ENCODE measurements at places on chromosomes 6 and 20. TPM values are rescaled to one million over a fixed set of nuclear protein-coding genes. Genes with fewer than 3 reads are reported as not detected.

- no peak overlapping the region for H3K4me3 ChIP-seq
- no peak overlapping the region for H3K27ac ChIP-seq
- no peaks in the 10 kb centered on the region for H3K4me1 ChIP-seq
These were observed 11.7 kb upstream of the HCK start for GRCh38 chr20:32040142-32040953.

DNA sequence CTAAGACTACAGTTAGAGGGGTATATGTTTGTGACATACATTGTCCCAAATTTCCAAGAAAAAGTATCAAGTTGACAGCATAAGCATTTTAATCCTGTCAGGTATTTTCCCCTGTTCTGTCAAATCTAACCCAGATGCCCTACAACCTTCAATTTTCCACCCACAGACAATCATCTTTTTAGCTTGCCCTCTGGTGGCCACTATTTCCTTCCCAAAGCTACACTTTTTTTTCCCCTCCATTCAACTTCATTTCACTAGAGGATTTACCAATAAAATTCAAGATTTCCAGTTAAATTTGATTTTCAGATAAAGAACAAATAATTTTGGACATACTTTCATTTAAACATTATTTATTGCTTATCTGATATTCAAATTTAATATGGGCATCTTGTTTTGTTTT, 286.6 kb downstream of the TENT5A start:
- no peaks in the 10 kb centered on the region for H3K27me3 ChIP-seq
- no peaks in the 10 kb centered on the region for H3K36me3 ChIP-seq
- H3K4me1 ChIP-seq: no peaks in the 10 kb centered on the region
- no peak for DNase-seq
- H3K4me3 ChIP-seq: no peak overlapping the region

GRCh38 chr6:138988469-138988834, 399 bp upstream of the REPS1 start:
- H3K27me3 ChIP-seq: peaks cover 7% of the 10 kb centered on the region
- H3K4me3 ChIP-seq: peak overlapping the region; percentile 87
- H3K36me3 ChIP-seq: no peaks in the 10 kb centered on the region
- peaks cover 11% of the 10 kb centered on the region for H3K4me1 ChIP-seq
- DNase-seq: no peak
- H3K27ac ChIP-seq: peak overlapping the region; percentile 94

Gene C4A
- total RNA-seq: 3.6 TPM

- peaks cover 10% of the 10 kb centered on the region for H3K27me3 ChIP-seq
- H3K4me3 ChIP-seq: peak overlapping the region; percentile 73
- no peaks in the 10 kb centered on the region for H3K36me3 ChIP-seq
- no peak for DNase-seq
These were observed 1.2 kb downstream of the DDR1 start for GRCh38 chr6:30885481-30885998.

DNA sequence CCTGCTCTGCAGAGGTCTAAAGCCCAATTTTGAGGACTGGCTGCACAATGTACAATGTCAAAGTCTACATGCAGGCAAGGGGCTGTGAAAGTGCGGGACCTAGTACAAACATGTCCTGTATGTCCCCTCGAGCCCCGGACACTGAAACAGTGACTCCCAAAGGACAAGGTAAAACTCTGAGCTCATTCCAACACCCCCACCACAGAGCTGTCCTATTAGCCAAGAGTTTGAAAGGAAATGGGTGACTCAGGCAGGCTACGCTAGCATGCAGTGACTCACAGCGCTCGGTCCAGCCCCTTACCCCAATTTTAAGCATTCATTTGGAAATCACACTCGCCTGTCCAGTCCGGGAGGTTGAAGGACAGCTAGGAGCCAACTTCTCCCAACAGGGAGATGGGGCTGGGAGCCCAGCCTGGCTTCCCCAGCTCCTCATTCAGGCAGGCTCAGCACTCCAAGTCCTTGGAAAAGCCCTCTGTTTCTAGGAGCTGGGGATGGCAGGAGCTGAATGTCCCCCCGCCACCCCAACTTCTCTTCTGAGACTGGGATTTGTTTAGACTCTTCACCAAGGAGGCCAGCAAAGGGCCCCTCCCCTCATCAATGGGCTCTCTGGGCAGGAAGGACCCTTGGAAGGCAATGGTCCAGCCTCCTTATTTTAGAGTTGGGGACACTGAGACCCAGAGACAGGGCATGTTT, 3.9 kb downstream of the SDC4 start:
- H3K4me1 ChIP-seq: peaks cover 34% of the 10 kb centered on the region
- H3K4me3 ChIP-seq: no peak overlapping the region
- H3K36me3 ChIP-seq: no peaks in the 10 kb centered on the region
- no peak for DNase-seq
- no peak overlapping the region for H3K27ac ChIP-seq
- no peaks in the 10 kb centered on the region for H3K27me3 ChIP-seq

GRCh38 chr6:111918825-111919224, 45.6 kb upstream of the FYN start:
- H3K4me1 ChIP-seq: peaks cover 16% of the 10 kb centered on the region
- no peaks in the 10 kb centered on the region for H3K27me3 ChIP-seq
- no peak for DNase-seq
- no peak overlapping the region for H3K4me3 ChIP-seq
- no peaks in the 10 kb centered on the region for H3K36me3 ChIP-seq
- no peak overlapping the region for H3K27ac ChIP-seq

Gene SNRPB
- 339 TPM for total RNA-seq

Gene DNAH8
- not detected for total RNA-seq

Gene SLC35D3
- total RNA-seq: not detected

DNA sequence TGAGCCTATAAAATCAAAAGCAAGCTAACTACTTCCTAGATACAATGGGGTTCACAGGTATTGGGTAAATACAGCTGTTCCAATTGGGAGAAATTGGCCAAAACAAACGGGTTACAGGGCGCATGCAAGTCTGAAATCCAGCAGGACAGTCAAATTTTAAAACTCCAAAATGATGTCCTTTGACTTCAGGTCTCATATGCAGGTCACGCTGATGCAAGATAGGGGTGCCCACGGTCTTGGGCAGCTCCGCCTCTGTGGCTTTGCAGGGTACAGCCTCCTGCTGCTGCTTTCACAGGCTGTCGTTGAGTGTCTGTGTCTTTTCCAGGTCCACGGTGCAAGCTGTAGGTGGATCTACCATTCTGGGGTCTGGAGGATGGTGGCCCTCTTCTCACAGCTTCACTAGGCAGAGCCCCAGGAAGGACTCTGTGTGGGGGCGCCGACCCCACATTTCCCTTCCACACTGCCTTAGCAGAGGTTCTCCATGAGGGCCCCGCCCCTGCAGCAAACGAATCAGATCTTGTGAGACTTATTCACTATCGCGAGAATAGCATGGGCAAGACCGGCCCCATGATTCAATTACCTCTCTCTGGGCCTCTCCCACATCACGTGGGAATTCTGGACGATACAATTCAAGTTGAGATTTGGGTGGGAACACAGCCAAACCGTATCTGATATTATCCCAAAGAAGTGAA, 11.9 kb upstream of the SMIM29 start:
- peaks cover 2% of the 10 kb centered on the region for H3K27me3 ChIP-seq
- no peaks in the 10 kb centered on the region for H3K36me3 ChIP-seq
- H3K4me3 ChIP-seq: no peak overlapping the region
- no peaks in the 10 kb centered on the region for H3K4me1 ChIP-seq
- no peak for DNase-seq

- no peak for DNase-seq
- no peak overlapping the region for H3K27ac ChIP-seq
- H3K36me3 ChIP-seq: no peaks in the 10 kb centered on the region
- no peaks in the 10 kb centered on the region for H3K27me3 ChIP-seq
These were observed 205.0 kb downstream of the ARID1B start for GRCh38 chr6:156982168-156982567.

DNA sequence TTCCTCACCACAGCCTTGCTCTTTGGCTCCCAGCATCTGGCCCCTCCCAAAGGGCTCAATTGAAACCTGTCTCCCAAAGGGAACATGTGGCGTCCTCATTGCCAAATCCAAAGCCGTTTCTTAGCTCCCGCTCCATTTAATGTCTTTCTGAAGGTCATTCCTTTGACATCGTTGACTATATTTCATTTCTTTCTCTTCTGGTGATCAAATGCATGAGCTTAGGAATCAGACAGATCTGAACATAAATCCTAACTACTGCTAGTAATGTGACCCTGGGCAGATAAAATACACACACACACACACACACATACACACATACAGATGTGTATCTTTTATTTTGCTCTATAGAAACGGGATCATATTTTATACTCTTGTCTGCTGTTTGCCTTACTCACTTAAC, 964.7 kb upstream of the FLRT3 start:
- no peaks in the 10 kb centered on the region for H3K36me3 ChIP-seq
- no peak overlapping the region for H3K27ac ChIP-seq
- DNase-seq: no peak
- no peaks in the 10 kb centered on the region for H3K27me3 ChIP-seq
- no peaks in the 10 kb centered on the region for H3K4me1 ChIP-seq

DNA sequence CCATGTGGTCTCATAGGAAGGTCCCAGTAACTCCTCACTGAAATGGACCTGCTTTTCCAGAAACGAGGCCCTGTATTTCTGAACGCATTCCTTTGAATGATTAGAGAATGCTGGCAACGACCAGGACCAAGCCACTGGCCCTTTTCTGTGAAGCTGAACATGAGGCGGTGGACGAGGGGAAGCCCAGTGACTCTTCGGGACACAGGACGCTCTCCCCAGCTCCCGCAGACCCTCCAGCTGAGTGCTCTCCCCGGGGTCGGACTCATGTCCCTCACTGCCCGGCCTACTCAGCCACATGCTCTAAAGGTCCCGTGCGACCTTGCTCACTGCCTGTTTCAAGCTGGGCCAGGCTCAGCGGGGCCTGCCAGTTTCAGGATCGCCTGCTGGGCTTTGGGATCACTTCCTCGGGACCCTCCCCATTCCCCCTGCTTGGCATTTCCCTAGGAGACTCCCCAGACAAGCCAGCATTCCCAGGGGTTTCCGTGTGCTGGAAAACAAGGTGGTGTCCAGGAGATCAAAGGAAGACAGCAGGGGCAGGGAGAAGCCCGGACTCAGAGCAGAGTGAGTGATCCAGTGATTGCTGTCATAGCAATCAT, 2.6 kb upstream of the CST9 start:
- H3K27ac ChIP-seq: no peak overlapping the region
- H3K4me3 ChIP-seq: no peak overlapping the region
- no peak for DNase-seq
- no peaks in the 10 kb centered on the region for H3K36me3 ChIP-seq
- peaks cover 6% of the 10 kb centered on the region for H3K4me1 ChIP-seq
- H3K27me3 ChIP-seq: peaks cover 5% of the 10 kb centered on the region

Gene TBX18
- not detected for total RNA-seq

DNA sequence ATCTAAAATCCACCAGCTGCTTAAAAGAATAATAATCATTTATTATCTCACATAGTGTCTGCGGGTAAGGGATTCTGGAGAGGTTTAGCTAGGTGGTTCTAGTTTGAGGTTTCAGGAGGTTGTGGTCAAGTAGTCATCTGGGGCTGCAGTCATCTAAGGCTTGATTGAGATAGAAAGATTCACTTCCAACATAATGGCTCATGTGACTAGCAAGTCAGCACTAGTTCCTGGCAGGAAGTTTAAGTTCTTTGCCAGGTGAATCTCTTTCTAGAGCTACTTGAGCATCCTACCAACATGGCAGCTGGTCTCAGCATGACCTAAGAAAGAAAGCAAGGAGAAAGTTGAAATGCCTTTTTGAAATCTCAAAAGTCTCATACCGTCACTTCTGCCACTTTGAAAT, 128.8 kb downstream of the EDN1 start:
- no peaks in the 10 kb centered on the region for H3K36me3 ChIP-seq
- no peak overlapping the region for H3K27ac ChIP-seq
- H3K27me3 ChIP-seq: peaks cover 7% of the 10 kb centered on the region
- H3K4me1 ChIP-seq: no peaks in the 10 kb centered on the region
- no peak for DNase-seq

- no peak overlapping the region for H3K4me3 ChIP-seq
- peaks cover 3% of the 10 kb centered on the region for H3K36me3 ChIP-seq
- DNase-seq: no peak
- H3K27me3 ChIP-seq: no peaks in the 10 kb centered on the region
- H3K4me1 ChIP-seq: no peaks in the 10 kb centered on the region
- H3K27ac ChIP-seq: no peak overlapping the region
These were observed 63.0 kb upstream of the MRAP2 start for GRCh38 chr6:83970582-83970981.

DNA sequence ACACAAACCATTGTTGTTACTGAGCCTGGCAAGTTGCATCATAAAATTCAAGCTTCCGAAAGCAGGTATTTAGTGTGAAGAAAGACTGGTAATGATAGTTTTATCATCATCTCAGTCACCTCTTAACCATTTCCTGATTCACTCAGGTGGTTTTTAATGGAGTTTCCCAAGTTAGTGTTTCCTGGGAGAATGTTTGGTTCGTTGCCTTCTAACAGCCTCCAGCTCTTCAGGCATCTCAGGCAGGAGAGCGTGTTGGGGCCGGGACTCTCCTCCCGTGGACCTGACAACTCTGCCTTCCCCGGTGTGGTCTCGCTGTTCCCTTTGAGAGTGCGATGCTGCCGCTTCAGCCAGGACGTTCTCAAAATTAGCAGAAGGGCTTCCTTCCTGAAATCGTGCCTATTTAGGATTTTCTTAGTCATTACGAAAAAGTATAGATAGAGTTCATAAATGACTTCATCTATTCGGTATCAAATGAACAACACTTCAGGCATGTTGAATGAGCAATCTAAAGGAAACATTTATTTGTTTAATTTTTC, 105.0 kb upstream of the QKI start:
- no peak overlapping the region for H3K4me3 ChIP-seq
- H3K27me3 ChIP-seq: no peaks in the 10 kb centered on the region
- no peak for DNase-seq
- no peak overlapping the region for H3K27ac ChIP-seq

Gene CBLN4
- total RNA-seq: not detected

Gene CD93
- 0.82 TPM for total RNA-seq
